ENCODE measurements at places on chromosomes 12 and 14.
A peak's percentile ranks its signal among the peaks of the same experiment; 100 is the strongest.

- no peak for DNase-seq
Observed at GRCh38 chr12:121465921-121466793, 66.2 kb downstream of the RNF34 start.

- no peak for DNase-seq
Observed at GRCh38 chr12:51898937-51899336, 8.4 kb upstream of the ACVRL1 start.

DNA sequence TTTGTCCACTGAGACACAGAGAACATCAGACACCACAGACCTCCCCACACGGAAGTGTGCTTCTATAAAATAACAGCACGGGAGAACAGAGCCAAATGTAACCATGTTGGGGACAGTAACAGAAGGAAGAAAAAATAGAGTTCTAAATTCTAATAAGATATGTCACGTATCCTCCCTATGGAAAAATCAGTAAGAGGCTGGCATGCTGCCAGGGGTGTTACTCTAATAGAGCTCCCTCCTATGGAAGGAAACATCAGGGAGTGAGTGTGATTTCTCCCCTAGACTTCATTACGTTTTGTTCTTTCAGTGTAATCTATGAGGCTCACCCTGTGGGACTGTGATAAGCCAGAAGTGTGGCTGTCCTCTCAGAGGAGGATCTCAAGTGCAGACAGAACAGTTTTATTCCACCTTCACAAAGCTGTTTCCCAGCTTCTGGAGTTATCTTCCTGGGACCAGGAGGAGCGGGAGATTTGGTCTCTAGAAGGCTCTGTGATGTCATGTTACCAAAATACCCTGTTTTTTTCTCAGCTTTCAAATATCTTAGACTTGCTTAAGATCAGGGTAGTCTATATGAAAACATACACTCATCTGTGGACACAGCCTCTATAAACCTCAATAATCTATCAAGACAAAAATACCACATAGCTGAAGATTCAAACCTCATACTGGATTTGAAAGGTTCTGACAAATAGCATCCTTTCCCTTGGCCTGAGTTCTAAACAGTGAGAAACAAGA is 69.3 kb downstream of the ZFC3H1 start:
- no peak for DNase-seq

- no peak for DNase-seq
Observed at GRCh38 chr12:21370845-21371449, 1.8 kb upstream of the IAPP start.

- no peak for DNase-seq
Observed at GRCh38 chr14:104100171-104101085, 14.9 kb downstream of the ASPG start.

DNA sequence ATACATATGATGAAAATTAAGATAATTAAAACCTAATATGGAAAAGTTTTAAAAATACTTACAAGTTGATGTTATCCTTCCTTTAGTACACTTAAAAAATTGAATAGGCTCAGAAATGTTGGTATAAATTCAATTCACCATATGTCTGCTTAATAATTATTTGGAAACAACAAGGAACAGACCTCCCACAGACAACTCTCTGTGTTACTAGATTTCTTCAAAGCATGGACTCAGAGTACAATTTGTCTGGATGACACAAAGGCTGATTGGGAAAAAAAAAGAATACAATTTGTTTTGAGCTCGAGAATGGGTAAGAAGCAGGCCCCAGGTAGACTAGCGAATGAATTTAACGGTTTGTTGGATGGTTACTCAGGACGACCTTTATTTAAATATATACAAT is 48.9 kb upstream of the BTG1 start:
- no peak for DNase-seq

- DNase-seq = no peak
Observed at GRCh38 chr14:20836668-20837338, 34.2 kb upstream of the RNASE1 start.

- DNase-seq = no peak
Observed at GRCh38 chr14:30569216-30569902, 10.4 kb downstream of the G2E3 start.

GRCh38 chr12:45613296-45613695 is 116.2 kb upstream of the ARID2 start:
- DNase-seq = no peak

DNA sequence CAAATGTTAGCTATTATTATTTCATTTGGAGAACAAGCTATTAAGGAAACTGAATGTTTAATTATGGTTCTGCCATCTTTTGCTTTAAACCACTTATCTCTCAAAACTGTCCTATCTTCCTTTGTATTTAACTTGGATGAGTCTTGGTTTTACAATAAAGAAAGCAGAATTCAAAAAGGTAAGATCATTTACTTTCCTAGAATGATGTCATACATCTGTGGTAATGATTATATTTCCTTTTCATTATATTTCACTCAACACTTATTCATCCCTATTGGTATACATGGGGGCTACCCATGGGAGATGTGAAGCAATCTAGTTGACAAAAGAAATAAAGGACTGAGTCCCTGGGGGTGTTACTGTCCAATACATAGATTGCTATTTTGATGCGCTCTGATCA is 456.7 kb downstream of the ZFP36L1 start:
- DNase-seq = no peak

DNA sequence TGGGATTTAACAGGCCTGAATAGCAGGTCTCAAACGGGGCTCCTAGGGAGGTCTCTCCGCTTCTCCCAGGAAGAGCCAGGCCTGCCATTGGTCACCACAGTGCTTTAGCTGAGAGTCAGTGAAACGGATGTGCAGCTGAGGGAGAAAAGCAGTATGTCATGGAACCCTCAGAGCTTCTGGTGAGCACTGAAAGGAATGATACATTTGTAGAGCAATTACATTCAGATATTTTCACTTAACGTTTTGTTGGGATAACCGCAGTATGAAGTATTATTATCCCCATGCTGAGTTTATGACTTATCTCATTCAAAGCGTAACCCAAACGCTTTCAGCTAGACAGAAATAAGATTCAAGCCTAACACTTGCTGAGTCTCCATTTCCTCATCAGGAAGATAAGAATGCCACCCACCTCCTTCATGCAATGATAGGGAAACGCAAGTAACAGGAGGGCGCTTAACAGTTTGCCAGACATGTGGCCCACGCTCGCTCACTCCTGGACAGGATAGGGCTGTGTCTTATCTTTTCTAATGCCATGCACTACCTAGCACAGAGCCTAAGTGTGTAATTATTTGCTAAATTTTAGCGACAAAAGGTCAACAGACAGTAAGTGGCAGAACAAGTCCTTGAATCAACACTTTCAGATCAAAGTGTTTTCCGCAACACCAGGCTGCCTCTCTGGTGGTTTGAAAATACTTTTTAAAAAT is 28.2 kb downstream of the DAD1 start:
- no peak for DNase-seq

GRCh38 chr14:89032086-89032649 is 207.7 kb downstream of the TTC8 start:
- DNase-seq = no peak

- no peak for DNase-seq
Observed at GRCh38 chr12:13530966-13531365, 334.4 kb downstream of the EMP1 start.

DNA sequence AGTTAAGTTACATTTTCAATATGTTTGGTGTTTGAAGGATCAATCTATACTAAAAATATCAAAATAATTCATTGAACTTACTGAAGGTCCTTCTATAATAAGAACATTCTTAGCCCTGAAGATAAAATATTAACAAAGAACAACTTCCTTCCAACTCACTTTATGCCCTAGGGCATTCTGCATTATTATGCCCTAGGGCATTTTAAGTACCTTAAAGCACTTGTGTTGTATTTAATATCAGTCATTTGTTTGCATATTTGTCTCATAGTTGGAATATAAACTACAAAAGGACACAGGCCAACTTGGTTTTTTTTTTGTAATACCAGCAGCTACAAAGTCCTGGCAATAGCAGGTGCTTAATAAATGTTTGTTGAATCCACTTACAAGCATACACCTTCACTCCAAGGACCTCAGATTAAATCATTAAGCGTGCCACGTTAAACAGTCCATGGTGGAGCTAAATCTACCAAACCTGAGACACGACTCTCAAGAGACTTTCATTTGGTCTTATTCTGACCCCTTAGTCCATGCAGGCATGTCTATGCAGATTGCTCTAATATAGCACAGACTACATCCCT is 50.7 kb downstream of the EPS8 start:
- DNase-seq = no peak

GRCh38 chr14:62692490-62693106 is 352.7 kb downstream of the KCNH5 start:
- no peak for DNase-seq

GRCh38 chr12:121577443-121578180 is 3.2 kb downstream of the KDM2B start:
- DNase-seq = no peak

DNA sequence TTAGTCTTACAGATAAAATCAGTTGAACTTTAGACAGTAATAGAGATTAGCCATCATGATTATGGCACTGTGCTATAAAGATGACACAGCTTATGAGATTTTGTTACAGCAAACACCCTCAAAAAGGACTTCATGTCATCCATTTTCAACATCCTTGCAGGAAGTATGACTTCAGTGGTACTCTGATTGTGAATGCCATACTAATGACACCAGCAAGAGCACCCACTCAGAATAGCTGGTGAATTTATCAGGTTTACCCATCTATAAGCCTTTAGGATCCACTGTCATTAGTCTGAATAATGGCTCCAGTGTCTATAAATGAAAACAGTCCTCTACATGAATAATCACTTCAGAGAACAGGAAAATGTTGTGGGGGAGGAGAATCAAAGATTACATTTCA is 615.2 kb downstream of the RPS29 start:
- no peak for DNase-seq

DNA sequence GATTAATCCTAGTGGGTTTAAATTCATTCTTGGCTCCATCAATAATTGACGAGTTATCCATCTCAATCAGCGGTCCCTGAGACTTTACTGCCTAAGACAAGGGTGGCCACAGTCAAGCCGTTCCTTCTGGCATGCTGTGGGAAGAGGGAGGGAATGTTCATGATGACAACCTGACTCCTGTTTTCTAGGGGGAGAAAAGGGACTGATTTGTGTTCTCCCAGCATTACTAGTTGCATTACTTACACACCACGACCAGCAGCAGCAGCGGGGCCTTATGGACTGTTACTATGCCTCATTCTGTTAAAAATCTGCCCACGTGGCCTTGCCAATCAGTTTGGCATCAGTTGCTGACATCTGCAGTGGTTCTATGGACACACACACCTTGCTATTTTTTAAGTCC is 29.9 kb downstream of the PLEKHG7 start:
- DNase-seq = no peak

DNA sequence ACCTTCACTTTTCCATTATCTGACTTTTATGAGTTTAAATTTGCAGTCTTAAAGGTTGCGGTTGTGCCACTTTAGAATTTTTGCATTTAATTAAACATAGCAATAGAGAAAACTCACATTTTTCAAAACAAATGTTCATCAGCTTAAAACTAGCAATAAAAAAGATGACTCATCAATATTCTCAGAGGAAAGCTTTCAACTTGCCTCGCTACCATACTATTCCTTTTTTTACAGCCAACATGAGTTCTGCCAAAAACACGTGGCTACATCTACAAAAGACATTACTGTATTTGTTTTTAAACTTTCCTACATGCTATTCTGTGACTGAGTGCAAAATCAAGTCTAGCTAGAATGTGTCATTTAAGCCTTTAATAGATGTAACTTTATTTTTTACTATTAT is 497.1 kb downstream of the RPS29 start:
- DNase-seq = no peak

DNA sequence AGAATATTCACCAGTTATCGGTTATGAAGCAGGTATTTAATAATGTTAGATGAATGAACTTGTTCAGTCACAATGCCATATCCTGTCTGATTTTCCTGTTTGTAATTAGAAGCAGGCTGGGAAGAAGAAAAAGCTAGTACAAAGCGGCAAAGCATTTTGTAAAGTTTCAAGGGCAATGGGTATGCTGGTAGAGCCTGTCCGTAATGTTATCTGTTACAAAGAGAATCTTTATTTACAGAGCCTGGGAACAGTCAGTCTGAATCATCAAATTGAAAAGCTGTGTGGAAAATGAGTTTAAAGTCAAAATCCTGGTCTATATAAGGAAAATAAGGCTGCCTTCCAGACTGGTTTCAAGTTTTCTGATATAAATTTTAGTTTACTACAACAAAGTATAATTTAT is 40.5 kb downstream of the PARP11 start:
- no peak for DNase-seq

DNA sequence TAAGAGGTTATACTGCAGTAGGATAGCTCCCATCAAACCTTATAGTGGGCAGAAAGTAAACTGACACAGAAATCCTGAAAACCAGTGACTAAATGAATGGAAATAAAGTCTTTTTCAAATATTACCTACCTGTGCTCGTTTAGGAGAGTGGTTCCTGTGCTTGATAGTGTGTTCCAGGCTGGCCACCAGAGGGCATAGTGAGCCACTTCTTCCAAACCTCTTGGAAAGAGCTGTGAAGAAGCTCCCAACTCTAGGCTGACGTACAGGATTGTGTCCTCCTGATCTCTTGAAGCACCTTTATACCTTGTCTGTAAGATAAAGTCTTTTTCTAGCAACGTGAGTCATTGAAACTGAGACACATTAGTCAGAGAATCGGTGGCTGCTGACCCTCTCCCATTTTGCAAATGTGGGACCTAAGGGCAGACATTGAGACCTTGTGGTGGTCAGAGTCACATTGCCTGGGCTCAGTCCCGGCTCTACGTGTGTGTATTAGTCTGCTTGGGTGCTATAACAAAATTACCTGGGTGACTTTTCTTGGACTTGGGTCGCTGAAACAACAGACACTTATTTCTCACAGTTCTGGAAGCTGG is 17.6 kb downstream of the TDP1 start:
- DNase-seq = peak; percentile 33

- DNase-seq = no peak
Observed at GRCh38 chr12:32257695-32258496, 141.5 kb upstream of the FGD4 start.

DNA sequence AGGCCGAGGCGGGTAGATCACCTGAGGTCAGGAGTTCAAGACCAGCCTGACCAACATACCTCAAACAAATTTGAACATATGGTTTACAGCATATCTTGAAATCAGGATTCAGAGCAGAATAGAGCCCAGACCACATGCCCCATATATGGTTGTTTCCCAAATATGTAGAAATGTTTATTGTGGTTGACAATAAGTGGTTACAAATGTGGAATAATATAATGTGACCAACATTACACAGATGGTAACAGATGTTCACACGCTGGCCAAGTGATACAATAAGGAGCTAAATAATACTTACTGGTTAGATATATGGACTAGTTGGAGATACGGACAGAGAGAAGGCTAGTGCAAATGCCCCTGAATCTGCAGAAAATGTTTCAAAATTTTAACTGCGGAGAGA is 85.3 kb downstream of the MAPKAPK5 start:
- DNase-seq = no peak

GRCh38 chr12:107372229-107372658 is 278.9 kb upstream of the CRY1 start:
- no peak for DNase-seq

- DNase-seq = no peak
Observed at GRCh38 chr12:65951697-65952096, 127.4 kb downstream of the HMGA2 start.

GRCh38 chr14:56562883-56563282 is 16.7 kb upstream of the TMEM260 start:
- DNase-seq = no peak

GRCh38 chr14:45252366-45253069 is 484 bp downstream of the MIS18BP1 start:
- no peak for DNase-seq

Data from GM18507 (cell line).